ENCODE measurements at places on chromosomes 7 and 10. TPM values are rescaled to one million over a fixed set of nuclear protein-coding genes. Genes with fewer than 3 reads are reported as not detected.
A peak's percentile ranks its signal among the peaks of the same experiment; 100 is the strongest.

DNA sequence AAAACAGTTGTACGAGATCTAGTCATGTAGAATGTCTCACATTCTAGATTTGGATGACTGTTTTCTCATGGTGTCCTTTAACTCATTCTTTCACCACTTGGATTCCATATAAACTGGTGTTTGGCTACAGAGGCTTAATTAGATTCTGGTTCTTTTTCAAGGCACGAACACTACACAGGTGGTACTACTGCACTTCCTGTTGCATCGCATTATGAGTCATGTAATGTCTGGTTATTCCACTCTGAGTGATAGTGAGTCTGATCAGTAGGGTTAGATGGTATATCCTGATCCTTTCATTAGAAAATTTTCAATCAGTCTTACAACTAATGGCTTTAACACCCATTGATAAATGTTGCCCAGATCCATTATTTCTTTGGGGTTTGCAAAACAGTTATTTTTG is 11.2 kb upstream of the AKAP9 start:
- DNase-seq = no peak

DNA sequence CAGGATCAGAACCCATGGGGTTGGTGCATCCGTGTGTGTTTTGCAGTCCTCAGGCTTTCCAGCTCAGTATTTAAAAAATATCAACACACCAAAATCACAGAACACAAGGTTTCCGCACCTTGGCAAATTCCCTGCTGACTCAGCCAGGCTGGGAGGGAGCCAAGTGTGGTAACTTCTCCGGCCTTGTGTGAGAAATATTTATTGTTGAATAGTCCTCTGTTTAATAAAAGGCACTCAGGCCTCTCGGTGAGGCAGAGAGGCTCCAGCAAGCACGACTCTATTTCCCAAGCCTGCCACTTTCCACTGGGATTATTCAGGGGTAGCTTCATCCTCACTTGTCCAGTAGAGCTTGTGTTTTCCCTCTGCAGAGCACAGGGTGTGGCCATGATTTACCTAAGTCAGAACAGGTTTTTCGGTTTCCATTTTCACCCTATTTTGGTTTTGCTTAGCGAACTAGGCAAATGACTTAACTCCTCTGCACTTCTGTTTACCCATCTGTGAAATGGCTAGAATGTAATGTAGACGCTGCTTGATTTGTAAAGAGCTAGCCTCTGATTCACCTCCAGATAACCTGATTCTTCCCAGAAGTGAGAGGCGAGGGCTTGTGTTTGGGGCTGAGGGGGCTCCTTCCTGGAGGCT is 13.0 kb upstream of the CHST15 start:
- no peak for DNase-seq

The VAX1 gene
- 1.2 TPM for total RNA-seq

The GIMAP7 gene
- total RNA-seq = 2.4 TPM

DNA sequence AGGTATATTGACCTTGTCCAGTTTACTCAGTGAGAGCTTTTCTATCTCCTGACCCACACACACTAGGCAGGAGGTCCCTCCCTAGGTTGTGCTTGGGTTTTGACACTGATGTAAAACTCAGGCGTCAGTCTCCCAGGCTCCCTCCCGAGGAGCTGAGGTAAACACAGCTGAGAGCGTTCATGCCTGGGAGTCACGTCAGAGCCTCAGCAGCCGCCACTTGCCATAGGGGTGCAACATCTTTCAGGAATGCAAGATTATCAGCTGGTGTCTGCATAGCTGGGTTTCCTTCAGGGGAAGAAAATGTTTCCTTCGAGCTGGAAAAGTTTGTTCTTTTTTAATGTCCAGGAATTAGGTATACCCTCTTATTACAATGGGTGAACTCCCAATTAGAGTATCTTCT is 70.6 kb downstream of the FGFR2 start:
- no peak for DNase-seq

- DNase-seq = no peak
These were observed 48.1 kb downstream of the PARD3 start for GRCh38 chr10:34766811-34767494.

The LRRC18 gene
- total RNA-seq = not detected

DNA sequence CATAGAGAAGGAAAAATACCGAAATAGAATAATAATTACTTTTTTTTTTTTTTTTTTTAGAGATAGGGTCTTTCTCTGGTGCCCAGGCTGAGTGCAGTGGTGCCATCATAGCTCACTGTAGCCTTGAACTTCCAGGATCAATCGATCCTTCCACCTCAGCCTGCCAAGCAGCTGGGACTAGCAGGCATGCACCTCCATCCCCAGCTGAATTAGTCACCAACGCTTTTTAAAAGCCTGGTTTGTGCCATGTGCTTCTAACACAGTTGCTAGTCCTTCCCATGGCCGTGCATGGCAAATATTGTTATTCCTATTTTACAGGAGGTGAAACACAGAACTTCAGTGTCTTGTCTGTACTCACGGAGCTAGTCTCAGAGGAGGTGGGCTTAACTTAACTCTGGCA is 23.2 kb downstream of the LYZL2 start:
- DNase-seq = no peak

The PDE1C gene
- total RNA-seq = 19.2 TPM

The GFRA1 gene
- 8.2 TPM for total RNA-seq

DNA sequence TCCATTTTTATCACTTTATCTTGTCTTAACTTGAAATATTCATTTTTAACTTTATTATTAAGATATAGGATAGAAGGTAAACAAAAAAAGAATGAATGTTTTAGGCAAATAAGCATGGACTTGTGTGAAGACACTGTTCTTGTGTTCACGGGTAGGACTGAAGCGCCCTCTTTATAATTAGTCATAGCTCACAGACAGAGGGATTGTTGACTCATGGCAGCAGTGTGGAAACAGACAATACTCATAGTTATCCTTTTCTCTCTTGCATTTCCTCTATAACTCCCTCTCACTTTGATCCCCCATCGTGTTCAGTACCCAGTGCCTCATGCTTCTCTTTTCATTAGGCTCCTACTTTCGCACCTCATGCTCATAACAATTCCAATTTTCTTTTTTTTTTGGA is 731.8 kb downstream of the PHTF2 start:
- DNase-seq = peak; percentile 12

DNA sequence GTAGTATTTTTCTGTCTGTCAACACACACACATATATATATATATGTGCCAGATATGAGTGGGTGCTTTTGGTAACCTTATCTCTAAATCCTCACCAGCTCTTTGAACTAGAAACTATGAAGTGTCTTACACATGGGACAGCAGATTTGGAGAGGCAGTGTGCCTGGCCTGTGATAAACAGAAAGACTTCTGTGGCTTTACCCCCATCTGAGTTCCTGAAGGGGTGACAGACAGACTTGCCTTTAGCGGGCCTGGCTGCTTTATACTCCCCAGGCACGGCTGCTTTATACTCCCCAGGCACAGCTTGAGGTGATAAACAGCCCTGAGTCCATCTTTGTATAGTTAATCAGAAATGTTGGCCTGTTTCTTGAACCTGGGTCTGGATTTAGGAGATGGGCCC is 5.6 kb downstream of the BAG3 start:
- DNase-seq = no peak

GRCh38 chr7:40753455-40753854 is 618.6 kb downstream of the SUGCT start:
- no peak for DNase-seq

DNA sequence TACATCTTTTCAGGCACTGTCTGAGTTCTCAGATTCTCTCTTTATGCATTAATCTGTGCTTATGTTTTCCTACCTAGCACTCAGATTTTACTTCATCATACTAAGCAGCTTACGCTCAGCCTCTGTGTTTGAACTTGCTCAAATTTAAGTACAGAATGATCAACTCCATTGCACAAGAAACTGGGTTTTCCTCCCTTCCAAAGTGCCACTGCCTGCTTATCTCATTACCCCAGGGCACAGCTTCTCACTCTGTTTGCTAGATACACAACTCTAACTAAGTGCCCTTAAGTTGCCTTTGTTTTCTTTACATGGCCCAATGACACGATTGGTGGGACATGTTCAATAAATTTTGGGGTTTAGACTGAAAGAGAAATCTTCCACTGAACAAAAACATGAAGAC is 267.7 kb downstream of the GFRA1 start:
- DNase-seq = no peak

DNA sequence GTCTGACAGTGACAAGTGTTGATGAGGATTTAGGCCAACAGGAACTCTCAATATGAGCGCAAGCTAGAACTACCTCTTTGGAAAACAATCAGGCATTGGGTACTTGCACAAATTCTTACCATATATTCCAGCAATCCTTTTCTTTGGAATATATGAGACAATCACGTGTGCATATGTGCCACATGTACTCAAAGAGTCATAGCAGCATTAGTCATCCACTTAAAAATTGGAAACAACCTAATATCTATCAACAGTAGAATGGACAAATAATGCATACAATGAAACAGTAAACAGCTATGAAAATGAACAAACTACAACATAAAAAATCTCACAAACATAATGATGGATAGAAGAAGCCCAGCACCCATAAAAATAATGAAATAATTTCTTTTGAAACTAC is 179.7 kb downstream of the GLI3 start:
- DNase-seq = no peak

GRCh38 chr7:44183386-44183785 is 5.9 kb downstream of the GCK start:
- no peak for DNase-seq

DNA sequence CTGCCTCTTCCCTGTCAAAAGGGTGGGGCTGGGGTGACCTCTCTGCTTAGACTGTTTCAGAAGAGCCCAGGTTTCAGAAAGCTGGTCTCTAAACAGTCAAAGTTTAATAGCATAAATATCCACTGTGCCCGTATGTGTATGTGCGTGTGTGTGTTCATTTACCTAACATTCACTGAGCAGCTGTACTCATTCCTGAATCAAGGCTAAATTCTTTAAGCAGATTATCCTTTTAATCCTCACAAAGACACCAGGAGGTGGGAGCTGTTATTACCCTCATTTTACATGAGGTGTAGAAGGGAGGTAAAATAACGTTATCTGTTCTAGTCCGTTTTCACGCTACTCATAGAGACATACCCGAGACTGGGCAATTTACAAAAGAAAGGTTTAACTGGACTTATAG is 72.2 kb downstream of the RSU1 start:
- no peak for DNase-seq

The OGDH gene
- total RNA-seq = 35.1 TPM

DNA sequence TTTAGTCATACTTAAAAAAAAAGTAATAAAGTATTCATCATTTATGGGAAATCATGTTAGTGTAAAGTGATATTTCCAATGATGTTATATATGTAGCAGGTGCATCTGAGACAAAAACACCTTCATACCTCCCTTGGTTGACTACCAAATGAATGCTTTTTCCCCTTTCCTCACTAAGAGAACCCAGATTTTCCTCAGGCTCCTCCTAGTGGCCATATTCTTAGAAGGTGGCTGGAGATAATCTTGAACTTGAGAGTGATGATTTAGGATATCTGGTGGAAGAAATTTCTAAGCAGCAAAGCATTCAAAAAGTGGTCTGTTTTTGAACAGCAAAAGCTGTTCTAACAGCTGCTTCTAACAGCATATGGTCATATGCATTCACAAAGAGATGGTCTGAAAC is 16.8 kb upstream of the DNAH11 start:
- no peak for DNase-seq

DNA sequence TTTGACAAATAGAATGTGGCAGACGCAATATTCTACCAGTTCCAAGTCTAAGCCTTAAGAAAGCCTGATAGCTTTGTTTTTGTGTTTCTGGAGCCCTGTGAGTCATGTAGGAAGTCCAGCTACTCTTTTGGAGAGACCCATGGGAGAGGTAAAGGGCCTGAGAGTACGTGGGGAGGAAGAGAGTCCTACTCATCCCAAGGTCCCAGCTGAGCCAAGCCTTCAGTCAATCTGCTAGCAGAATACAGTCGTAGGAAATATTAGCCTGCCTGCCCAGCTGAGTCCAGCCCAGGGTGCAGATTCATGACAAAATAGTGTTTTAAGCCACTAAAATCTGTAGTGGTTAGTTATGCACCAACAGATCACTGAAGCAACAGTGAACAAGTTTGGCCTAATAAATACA is 9.0 kb upstream of the GNA12 start:
- no peak for DNase-seq

DNA sequence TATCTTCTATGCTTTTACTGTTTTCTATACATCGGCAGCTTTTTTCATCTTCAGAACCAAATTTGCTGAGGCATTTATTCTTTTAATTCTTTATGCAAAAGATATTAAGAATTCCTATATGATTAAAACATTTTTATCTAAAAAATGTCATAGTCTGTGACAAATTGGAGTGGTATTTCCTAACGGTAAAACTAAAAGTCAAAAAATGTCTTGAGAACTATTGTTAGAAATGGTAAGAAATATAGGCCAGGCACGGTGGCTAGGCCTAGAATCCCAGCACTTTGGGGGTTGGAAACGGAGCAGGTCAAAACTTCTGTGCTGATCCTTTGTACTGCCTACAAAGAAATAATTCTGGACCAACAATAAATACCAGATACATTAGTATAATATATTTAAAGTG is 57.7 kb upstream of the PRR15 start:
- no peak for DNase-seq

DNA sequence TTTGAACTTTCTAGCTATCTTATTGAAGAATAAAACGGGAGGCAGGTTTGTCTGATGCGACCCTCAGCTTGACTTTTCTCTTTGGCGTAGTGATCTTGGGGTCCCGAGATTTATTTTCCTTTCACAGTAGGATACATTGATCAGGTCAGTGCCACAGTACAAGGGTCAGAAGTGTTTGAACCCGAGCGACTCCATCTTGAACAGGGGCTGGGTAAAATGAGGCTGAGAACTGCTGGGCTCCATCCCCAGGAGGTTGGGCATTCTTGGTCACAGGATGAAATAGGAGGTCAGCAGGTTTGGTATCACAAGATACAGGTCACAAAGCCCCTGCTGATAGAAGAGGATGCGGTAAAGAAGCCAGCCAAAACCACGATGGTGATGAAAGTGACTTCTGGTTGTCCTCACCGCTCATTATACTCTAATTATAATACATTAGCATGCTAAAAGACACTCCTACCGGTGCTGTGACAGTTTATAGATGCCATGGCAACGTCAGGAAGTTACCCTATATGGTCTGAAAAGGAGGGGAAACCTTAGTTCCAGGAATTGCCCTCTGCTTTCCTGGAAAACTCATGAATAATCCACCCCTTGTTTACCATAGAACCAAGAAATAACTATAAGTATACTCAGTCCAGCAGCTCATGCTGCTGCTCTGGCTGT is 3.0 kb upstream of the TECPR1 start:
- no peak for DNase-seq

DNA sequence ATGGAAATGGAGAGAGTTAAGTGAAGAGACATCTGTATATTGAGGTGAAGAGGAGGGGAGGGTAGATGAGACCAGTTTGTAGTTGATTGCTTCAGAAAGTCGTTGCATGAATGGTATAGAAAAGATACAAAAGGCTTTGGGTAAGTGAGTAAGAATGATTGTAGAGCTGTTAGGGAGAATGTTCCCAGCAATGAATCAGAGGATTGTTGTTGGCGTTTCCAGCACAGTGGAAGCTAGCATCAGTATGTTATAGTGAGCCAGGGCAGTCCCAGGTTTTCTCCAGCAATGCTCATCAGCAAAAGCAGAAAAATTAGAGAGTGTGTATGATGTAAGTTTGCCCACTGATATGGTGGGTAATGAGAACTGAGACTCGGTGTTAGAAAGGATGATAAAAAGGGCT is 15.4 kb upstream of the CDK6 start:
- no peak for DNase-seq

GRCh38 chr7:22296265-22296566 is 60.7 kb downstream of the RAPGEF5 start:
- DNase-seq = no peak

Data from frontal cortex (tissue), 4 donors.